HT1080 (cell line): ENCODE measurements at places on chromosomes 16 and 17.

DNA sequence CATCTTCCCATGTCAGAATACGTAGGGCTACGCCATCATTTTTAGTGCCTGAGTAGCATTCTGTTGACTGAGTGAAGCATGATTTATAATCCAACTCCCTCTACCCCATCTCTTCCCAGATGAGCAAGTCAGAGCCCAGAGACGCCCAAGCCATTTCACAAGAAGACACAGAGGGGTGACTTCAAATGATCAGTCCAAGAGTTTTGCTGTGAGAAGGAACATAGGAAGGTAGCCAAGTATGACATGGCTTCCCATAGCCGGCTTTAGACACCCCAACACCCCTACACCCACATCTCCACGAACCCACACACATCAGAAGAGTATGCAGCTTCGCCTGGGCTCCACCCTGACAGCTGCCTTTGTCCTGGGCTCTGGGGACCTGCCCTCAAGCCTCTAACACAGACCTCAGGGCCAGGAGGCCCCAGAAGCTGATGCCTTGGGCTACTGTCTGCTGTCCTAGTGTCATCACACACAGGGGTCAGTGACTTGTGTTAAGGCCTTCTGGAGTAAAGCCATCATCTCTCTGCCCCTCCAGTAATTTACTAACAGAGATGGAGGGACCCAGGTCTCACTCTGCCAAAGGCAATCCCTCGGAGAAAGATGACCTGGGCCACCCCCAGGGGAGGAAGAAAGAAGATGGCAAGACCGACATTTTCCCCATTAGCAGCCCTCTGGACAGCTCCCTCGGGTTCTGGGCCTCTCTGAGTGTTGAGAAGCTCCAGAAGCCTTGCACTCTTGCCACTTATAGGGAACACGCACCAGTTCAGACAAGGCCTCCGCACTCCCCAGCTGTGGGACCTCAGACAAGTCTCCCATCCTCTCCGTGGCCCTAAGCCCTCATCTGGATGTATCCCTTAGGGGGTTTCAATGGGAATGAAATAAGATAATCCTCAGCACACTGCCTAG, 38.7 kb upstream of the MRPS23 start:
- no peak for DNase-seq

DNA sequence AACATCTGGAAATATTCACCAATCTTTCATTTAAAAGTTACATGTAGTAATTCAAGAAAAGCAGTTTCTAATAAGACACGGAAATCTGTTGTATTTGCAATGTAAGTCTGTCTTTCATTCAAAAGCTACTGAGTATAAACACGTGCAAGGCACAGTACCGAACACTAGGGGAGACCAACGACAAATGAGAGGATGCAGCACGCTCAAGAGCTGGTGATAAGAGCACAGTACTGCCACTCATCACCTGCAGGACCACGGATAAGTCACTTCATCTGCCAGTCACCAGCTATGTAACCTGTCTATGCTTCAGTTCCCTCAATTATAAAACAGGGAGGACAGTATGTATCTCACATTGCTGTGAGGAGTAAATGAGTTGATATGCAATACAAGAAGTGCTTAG, 67.1 kb downstream of the CLEC18A start:
- DNase-seq = peak; percentile 13

DNA sequence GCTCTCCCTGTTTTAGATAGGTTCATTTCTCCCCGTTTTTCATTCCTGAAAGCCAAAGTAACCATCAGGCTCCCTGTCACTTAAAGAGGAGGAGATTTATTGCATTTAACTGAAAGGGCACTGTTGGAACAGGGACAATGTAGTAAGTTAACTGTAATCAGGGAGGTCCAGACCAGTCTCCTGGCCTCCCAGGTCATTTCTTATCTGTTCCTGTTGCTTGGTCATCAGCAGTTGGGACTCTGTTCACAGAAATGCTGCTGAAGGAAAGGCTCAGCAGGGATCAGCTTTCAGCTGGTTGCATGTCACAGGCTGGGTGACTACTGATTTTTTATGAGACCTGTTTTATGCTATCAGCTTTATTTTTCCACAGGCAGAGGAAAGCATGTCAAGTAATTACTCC, 622.6 kb upstream of the GOT2 start:
- DNase-seq = no peak

DNA sequence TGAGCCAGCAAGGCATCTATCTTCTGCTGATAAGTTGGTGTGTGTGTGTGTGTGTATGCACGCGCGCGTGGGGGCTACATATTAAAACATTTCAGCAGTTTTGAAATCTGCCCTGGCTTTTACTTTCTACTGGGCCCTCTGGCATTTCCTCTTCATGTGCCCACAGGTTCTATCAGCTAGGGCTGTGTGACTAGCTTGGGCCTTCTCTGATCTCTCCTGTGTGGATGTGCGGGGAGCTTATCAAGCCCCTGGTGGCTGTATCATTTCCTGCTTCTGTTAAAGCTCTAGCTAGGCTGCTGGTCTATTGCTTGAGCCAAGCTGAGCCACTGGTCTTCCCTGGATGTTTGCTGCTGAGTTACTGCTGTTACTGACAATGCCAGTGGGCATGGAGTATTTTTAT, 132.5 kb downstream of the AATF start:
- DNase-seq = peak; percentile 15

DNA sequence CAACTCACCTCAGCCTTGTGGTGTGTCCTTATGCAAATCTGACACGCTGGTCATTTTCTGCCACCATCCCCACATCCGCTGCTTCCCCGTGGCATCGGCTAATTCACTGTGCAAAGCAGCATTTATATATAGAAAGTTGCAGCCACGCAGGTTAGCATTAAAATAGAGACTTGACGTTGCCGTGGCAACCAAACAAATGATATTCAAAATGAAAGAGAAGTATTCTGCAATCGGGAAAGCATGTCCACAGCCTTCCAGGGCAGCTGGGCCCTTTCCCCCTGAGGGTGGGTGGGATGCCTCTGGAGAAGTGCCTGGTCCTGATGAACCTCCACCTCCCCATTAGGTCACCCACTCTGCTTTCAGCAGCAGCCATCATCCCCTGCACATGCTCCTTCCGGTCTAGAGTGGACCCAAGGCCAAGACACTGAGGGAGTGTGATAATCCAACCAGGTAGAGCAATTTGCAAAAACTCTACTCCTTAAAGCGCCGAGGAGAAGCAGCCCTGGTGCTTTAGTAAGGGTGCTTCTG, 138.7 kb downstream of the GAS7 start:
- DNase-seq = no peak

GRCh38 chr17:80322864-80323263, 62.2 kb downstream of the RNF213 start:
- no peak for DNase-seq

DNA sequence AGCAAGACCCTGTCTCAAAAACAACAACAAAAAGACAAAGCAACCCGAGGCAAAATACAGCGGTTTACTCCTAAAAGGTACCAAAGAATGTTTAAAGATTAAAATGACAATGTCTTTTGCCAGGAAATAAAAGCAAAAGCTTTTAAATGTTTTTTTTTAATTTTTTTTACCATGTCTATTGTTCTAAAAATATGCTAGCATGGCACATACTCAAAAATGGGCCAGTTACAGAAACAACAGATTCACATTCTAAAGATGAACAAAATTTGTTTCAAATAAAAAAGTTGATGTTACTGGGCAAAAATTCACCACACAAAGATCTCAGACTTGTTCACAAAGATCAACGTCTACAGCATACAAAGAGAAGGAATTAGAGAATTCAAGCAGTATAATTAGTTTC, 41.1 kb downstream of the CACNG1 start:
- no peak for DNase-seq

DNA sequence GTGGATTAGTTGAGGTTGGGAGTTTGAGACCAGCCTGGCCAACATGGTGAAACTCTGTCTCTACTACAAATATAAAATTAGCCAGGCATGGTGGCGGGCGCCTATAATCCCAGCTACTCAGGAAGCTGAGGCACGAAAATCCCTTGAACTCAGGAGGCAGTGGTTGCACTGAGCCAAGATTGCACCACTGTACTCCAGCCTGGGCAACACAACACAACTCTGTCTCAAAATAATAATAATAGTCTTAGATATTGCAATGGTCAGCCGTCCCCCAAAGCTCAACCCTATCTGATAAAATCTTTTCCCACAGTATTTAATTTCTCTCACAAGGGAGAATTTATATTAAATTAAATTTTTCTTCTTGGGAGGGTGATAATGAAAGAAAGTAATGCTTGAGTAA, 169.6 kb downstream of the XYLT1 start:
- no peak for DNase-seq

DNA sequence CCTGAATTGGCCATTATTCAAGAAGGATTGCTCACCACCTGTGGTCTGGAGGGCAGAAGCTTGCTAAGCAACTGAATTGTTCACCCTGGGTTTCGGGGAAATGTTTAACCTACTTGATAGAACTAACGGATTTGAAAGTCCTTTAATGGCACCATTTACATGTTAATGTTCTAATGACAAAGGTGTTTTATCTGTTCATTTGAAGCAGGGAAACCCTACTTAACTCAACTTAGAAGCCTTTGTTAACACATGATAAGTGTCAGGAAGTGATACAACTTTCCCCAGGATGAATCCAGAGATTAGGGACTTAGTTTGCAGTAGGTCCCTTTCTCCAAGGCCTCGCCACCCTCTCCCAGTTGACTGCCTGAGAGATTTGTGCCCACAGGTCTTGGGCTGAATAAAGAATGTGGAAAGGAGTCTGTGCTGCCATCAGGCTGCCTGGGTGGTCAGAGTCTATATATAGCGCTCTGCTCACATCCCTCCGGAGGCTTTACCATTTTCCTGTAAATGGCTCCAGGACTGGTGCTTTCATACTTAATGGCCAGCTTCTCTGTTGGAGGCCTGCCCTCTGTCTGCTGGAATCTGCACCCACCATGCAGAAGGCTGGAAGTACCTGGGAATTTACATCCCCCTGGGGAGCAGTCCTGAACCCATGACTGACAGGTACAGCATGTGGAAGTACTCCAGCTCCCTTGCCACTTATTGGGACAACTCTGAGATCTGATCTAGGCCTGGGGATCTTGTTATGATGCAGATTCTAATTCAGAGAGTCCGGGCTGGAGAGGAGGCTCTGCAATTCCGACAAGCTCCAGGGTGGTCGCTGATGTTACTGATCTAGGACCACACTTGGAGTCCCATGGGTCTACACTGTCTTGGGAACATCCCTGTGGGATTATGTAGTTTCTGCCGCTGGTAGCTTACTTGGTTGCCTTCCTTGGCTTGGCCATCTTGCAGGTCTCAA, 99.9 kb downstream of the ASIC2 start:
- DNase-seq = no peak

DNA sequence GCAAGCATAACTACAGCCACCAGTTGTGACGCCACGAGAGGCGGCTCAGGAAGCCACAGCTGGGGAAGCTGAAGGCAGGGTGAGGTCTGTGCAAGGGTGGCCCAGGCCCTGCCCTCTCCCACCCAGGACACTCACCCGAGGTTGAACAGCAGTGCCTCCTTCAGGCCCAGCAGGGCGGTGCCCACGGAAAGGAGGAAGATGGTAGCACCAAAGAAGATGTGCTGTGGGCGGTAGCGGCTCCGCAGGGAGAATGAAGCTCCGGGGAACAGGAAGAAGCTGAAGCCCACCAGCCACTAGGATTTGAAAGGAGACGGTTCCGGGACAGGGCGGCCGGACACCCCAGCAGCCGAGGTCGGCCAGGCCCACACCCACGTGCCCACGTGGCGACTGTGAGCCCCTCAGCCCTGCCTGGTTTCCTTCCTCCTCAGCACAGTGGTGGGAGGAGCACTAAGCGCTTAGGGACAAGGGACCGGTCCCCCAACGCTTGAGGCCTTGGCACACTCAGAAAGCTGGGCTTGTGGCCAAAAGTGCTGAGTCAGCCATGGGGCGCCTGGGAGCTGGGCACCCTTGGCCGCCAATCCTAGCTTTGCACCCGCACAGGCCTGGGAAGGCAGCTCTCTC, 11.0 kb downstream of the CYB561 start:
- peak; percentile 40 for DNase-seq

- no peak for DNase-seq
Observed at GRCh38 chr17:8462564-8462963, 26.9 kb downstream of the NDEL1 start.

DNA sequence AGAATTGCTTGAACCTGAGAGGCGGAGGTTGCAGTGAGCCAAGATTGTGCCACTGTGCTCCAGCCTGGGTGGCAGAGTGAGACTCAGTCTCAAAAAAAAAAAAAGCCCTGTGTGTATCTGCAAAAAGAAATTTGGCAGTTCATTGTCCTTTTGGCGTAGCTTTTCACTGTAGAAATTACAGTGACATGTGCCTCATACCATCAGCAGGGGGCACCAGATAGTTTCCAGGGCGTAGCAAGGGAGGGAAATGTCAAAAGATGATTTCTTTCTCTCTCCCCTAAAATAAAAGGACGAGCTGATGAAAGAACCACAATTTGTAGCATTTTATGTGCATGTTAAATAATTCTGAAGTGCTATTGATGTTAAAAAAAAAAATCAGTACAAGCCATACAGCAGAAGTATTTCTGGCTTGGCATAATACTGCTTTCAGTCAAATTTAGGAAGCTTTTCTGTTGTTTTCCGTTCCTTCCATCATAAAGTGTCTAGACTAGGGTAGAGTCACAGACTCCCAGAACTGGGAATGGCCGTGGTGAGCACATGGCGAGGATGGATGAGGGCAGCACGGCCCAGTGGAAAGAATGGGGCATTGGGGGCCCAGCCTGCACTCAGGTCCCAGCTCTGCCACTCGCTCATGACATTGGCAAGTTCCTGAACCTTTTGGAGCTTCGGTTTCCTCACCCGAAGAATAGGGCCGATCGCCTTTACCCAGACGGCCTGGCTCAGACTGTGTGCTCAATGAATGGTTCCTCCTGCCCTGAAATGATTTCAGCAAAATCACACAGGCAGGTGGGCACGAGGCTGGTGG, 59.8 kb upstream of the RPH3AL start:
- DNase-seq = peak; percentile 44

- no peak for DNase-seq
Observed at GRCh38 chr17:78442648-78443218, 64.3 kb downstream of the PGS1 start.

- no peak for DNase-seq
Observed at GRCh38 chr17:82815790-82816305, 24.0 kb downstream of the ZNF750 start.

- no peak for DNase-seq
Observed at GRCh38 chr17:72527789-72528188, 407.0 kb downstream of the SOX9 start.

- DNase-seq = no peak
Observed at GRCh38 chr16:81686391-81687130, 92.5 kb upstream of the PLCG2 start.

DNA sequence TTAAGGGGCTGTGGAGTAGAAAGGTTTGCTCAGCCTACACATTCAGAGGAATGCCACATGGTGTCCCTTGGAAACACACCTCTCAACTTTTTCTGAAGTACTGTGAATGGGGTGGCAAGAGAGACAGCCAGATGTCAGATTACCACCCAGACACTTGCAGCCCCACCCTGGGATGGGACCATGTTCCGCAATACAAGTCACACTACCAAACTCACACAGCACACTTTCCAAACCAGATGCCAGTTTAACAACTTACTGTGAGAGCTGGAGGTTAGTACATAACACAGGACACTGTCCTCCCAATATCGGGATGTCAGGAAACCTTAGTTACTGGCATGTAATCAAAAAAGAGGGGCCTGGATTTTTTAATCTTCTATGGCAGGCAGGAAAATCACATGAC, 7.9 kb downstream of the USP7 start:
- no peak for DNase-seq
